Lower leg skin (tissue), 4 donors: ENCODE measurements at places on chromosomes 2 and 18. TPM values are rescaled to one million over a fixed set of nuclear protein-coding genes. Genes with fewer than 3 reads are reported as not detected.

Gene MCFD2
- 33.4 TPM for total RNA-seq

Gene MYCN
- total RNA-seq = not detected

Gene TMEM37
- total RNA-seq = 8.0 TPM

Gene ITGA4
- 2.0 TPM for total RNA-seq

Gene VWA3B
- total RNA-seq = not detected

Gene KLF11
- total RNA-seq = 86.1 TPM

Gene TDRD15
- not detected for total RNA-seq

Gene AFG3L2
- total RNA-seq = 57.5 TPM

Gene AQP12A
- total RNA-seq = not detected

Gene ATRAID
- total RNA-seq = 107 TPM
